ENCODE measurements at places on chromosomes 4 and X.
A peak's percentile ranks its signal among the peaks of the same experiment; 100 is the strongest.

DNA sequence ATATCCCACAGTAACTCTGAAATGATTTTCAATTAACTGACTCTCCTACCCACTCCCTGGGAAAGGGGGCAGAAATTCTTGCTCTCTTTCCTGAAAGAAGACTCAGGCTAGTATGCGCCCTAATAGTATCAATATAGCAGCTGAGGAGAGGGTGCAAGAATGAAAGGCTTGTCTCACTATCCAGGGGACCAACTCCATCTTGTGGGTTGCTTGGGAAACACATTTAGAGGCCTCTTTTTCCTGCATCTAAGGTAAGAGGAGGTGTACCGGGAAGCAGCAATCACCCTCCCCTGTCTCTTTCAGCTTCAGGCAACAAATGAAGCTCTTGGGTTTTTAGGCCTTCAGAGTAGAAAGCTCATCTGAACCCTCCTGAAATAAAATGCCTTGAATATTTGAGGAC is 11.3 kb downstream of the TMEM255A start:
- no peak for DNase-seq

GRCh38 chrX:108029928-108030711 is 14.7 kb upstream of the VSIG1 start:
- DNase-seq, result no peak

DNA sequence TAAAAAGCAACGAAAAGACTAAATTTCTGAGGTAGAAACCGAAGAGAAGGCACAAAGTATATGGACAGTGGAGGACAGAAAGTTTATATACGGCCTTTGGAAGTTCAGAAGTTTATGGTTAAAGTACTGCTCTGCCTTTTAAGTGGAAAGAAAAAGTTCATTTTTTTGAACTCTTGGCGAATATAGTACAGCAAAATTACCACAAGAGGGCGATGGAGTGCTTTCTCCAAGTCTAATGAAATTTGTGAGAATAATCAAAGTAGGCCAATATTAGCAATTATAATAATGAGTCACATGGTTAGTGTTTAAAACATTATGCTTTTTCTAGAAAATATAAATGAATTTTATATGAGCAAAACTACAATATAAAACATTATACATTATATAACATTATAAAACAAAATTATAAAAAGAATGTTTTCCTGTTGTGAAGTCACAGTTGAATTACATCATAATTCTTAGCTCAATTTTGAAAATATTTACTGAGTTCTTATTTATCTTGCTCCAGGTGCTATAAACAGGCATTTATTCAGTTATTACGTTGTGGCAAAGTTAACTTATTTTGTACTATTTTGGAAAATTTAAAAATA is 136.2 kb upstream of the BMPR1B start:
- DNase-seq, result no peak

GRCh38 chr4:1204828-1205585 is 32.6 kb upstream of the SPON2 start:
- peak; percentile 23 for DNase-seq

GRCh38 chr4:40473578-40474388 is 138.7 kb downstream of the CHRNA9 start:
- DNase-seq, result no peak

DNA sequence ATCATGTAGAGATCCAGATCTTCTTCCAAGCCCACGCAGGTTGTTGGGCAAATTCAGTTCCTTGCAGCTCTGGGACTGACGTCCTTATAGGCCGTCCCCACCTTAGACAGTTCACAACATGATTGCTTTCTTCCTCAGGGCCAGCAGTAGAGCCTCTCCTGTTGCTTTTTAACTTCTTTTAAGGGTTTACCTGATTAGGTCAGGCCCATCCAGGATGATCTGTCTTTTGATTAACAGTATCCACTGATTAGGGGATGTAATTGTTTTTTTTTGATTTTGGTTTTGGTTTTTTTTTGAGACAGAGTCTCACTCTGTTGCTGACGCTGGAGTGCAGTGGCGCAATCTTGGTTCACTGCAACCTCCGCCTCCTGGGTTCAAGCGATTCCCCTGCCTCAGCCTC is 109.1 kb upstream of the BMPR1B start:
- no peak for DNase-seq

DNA sequence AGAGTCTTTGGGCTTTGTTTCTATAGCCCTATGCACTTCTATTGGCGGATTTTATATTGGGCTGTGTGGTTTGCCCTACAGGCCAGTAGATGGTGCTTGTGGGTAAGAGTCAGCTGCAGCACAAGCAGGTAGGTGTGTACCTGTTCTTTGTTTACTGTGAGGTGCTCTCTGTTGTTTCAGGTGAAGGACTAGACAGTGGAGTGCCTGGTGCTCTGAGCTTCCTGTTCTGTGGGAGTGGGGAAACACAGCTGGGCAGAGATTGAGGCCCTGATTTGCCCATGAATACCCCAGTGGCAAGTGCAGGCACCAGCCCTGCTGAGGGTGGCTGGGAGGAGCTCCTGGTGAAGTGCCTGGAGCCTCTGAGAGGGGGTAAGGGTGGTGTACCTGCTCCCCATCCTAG is 26.3 kb upstream of the UCP1 start:
- DNase-seq, result no peak

- no peak for DNase-seq
Measured at GRCh38 chr4:92387459-92388069, 83.8 kb downstream of the GRID2 start.

- peak; percentile 80 for DNase-seq
Measured at GRCh38 chr4:127400731-127401346, 231.9 kb upstream of the INTU start.

GRCh38 chr4:138522366-138522765 is 280.2 kb upstream of the SLC7A11 start:
- no peak for DNase-seq

GRCh38 chr4:55004831-55005230 is 120.6 kb downstream of the KDR start:
- no peak for DNase-seq

DNA sequence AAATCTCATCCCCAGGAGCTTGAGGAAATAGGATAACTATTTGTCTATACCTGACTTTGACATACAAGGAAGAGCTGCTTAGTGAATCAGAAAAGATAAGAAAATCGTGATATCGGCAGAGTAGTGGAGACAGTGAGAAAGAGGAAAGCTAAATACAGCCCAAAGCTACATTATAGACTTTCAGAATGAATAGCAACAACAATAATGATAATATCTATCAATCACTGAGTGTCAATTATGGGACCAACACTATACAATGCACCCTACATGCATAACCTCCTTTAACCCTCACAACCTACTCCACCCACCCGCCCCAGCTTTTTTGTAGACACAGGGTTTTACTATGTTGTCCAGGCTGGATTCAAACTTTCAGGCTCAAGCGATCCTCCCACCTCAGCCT is 205.1 kb downstream of the PPP3CA start:
- no peak for DNase-seq

DNA sequence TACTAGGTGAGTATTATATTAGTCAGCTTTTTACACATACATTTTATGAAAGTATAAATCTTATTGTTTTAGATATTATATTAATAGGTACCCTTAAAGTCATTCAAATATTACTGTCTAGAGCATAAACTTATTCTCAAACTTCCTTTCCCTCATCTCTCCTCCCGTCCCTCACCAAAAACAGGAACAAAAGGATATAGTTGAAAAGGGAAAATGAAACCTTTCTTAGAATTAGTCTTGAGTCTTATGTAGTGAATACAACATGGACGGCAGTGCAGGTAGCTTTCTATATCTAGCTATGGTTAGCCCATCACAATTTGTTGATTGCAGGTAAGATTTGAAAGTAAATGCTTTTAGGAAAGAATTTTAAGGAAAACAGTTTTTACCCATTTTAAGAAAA is 65.6 kb downstream of the RBPJ start:
- DNase-seq, result no peak

DNA sequence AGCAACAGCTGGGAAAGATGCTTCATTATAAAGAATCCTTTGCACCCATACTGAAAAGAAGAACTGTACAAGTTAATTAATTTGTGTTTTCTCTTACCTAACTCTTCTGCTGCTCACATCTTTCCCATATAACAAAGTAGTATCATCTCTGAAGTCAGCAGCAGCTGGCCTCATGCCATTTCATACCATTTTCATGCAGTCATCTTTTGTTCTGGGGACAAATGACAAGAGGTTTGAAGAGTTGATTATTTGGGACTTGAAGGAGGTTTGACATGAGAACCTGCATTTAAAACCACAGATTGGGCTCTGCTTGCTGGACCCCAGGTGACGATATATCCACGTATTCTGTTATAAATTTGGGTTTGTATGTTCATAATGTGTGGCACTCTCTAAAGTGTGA is 430.3 kb downstream of the SPRY1 start:
- no peak for DNase-seq
